Cerebellar cortex (tissue), 1 donor: ENCODE measurements at places on chromosomes 6 and 20.

- no peak for DNase-seq
Observed at GRCh38 chr6:36353411-36353915, 16.8 kb upstream of the BNIP5 start.

DNA sequence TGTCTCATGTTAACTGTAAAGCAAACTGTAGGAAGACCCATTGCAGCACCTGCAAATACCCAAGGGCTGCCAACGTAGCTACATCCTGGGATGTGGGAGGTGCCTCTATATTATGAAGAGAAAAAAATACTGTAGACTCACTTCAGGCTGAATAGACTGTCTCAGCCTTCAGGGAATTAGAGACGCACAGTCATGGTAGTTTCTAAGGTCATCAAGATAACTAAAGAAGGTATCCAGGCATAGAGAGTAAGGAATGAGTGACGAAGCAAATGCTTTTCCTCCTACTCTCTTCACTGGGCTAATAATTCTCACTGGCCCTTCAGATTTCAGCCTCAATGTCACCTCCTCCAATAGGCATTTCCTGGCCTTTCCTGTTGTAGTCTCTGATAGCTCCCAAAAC is 121.6 kb upstream of the ECI2 start:
- DNase-seq: no peak

DNA sequence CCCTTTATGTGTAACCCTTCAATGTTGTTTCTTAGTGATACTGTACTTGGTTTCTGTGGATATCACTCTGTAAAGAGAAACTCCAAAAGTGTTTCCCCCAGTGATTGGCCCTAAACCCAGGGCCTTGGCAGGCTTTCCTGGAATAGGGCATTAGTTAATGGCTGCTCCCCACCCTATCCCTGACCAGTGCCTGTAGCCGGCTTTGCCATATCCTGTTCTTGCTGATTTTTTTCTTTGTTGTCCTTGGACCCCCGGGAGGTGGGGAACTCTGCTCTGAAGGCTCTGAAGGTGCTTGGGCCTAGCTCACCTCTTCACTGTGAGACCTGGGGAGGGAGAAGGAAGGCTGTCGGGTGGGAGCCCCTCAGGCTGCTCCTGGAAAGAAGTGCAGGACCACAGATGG is 120.1 kb downstream of the TCP11 start:
- no peak for DNase-seq

DNA sequence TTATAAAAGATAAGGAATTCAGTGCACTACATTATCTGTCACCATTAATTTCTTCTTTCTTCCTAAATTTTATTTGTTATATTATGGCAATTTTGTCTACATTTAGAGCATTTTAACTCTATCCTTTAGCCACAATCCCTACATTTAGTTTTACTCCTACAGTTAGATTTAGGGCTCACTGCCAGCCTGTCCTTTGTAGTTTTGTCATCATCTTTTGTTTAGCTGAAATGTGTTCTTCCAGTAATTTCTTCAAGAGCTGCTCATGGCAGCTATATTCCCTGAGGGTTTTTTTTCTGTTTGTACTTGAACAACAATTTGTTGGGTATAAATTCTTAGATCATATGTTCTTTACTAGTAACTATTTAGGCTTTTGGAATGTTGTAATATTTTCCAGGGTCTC is 72.7 kb upstream of the B3GAT2 start:
- DNase-seq: no peak

GRCh38 chr6:125952764-125953501 is 3.6 kb upstream of the HINT3 start:
- DNase-seq: no peak

GRCh38 chr6:121544691-121545090 is 109.2 kb downstream of the GJA1 start:
- DNase-seq: no peak

DNA sequence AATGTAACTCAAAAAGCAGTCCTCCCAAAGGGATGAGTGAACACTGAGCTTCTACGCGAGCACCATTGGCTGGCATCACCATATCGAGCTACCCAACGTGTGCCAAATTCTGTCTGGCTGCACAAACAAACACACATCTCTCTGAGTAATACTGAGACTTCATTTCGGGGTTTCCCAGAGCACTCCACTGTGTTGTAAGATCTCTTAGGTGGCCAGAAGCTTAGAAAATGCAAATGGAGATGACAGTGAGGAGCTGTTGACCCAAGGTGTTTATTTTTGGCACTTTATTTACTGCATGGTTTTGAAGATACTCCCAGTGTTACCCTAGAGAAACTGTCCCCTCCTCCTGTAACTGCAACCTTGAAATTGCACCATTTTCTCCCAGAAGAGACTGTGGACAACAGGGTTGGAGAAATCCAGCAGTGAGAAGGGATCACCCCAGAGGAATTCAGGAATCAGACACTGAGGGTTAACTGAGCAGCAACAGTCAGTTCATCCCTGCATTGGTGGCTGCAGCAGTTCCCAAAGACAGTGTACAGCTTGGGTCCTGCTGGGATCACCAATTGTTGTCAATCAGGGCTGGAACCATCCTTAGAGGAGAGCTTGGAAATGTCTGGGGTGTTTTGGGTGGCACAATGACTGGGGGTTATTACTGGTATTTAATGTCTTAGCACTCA is 1.0 kb upstream of the RIPOR2 start:
- no peak for DNase-seq

- DNase-seq: no peak
Observed at GRCh38 chr20:48965189-48965910, 43.8 kb downstream of the ARFGEF2 start.
